ENCODE measurements at places on chromosomes 11 and 22.

DNA sequence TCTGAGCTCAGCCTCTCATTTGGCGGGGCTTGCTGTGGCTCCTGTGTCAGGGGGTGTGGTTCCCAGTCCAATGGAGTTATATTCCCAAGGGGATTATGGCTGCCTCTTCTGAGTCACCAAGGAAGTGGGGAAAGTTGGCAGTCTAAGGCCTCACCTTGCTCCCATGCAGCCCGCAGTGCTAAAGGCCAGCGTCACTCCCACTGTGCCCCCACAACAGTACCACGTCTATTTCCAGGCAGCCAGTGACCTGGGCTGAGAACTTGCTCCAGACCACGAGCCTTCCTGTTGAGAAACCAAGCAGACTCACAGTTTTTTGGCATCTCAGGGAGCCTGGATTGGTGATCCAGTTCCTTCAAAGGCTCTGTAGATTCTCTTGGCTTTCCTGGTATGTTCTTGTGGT, 45.6 kb downstream of the OR2AT4 start:
- DNase-seq = no peak

DNA sequence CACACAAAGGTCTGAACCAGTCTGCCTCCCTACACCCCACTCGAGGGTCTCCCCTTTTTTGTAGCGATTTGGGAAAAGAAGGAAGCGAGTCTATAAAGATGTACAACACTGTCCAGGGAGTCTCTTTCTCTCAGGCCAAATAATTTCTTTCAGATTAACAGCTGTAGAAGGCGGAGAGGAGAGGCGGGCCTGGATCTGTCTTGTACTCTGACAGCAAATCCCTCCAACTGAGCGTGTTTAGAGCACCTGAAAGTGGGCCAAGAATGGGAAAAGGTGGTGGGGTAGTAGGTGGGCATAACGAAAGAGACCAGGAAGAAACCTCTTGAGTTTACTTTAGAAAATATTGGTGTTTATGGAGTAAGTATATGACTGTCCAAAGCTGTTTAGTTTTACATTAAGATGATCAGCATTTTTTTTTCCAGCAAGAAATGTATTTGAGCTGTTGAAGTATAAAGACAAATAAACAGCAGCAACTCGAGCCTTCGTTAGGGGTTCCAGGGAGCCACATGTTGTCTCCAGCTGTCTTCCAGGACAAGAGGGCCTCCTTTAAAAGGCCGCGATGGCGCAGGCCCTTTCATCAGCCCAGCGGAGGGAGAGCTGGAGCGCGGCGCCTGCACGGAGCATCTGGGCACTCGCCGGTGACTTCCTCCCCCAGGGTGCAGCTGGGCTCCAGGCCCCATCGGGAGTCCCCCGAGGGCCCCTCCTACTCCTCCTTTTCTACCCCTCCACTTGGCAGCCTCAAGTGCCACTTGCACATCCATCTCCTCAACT, 34.9 kb downstream of the SCUBE1 start:
- no peak for DNase-seq

DNA sequence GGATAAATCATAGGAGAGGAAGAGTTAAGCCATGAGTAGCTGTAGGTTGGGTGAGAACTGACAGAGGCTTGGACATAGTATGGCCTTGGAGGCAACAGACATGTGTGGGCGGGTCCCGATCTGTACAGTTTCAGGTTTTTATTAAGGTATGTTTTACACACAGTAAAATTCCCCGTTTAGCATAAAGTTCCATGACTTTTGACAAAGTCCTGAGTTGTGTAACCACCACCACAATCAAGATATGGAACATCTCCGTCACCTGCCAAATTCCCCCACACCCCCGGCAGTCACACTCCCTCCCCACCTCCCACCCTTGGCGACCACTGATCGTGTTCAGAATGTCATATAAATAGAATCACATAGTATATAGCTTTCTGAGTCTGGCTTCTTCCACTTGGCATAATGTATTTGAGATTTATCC, 68.1 kb downstream of the GRIK4 start:
- DNase-seq = no peak

- DNase-seq = no peak
These were observed 144.5 kb downstream of the DBX1 start for GRCh38 chr11:20015529-20016427.

DNA sequence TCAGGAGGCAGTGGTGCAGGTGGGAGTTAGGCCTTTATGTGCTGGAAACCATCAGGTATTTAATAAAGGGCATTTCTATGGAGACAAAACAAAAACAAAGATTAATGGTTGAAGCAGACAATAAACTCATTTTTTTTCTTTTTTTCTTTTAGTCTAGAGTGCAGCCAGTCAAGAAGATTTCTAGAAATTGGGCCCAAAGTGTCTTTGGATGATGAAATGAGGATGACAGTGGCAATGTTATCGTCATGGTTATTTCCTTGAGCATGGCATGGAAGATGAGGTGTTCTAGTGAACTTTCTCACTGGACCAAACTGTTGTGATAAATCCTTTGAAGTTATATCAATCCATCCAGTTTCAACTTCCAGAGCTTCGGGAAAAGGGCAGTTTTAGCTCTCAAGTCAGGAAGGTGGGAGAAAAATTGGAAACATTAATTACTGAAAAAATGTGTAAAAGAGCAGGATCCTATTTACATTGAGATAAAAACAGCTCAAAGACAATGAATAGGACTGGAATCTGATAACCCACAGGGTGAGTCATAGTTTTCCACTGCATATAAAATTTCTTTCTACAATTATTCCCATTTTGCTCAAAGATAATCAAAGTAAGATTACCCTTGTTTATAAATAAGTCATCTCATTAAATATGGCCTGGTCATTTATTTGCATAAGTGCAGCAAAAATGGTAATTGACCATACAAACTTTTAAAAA, 33.0 kb downstream of the PRR5L start:
- no peak for DNase-seq

GRCh38 chr11:32792111-32792947, 2.1 kb downstream of the CCDC73 start:
- no peak for DNase-seq

Measured in activated naive CD4-positive, alpha-beta T cell treated with anti-CD3 and anti-CD28 coated beads for 36 hours (primary cell).